ENCODE measurements at places on chromosomes 2 and 18. TPM values are rescaled to one million over a fixed set of nuclear protein-coding genes. Genes with fewer than 3 reads are reported as not detected.

The STARD6 gene
- total RNA-seq, result not detected

DNA sequence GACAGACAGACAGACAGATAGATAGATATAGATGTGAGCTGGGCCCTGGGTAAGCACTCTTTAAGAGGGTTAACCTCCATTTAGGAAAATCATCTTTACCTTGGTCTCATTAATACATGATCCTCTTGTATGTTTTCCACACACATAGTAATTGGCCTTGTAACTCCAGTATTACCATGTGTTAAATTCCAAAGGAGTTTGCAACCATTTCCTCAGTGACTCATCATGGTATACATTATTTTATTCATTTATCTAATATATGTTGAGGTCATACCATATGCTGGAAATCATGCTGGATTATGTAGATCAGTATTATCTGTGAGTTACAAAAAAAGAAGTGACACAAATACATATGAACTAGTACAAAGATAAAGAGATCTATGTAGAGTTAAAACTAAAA is 504.3 kb downstream of the DCC start:
- no peaks in the 10 kb centered on the region for H3K27me3 ChIP-seq
- no peak overlapping the region for H3K27ac ChIP-seq
- H3K4me1 ChIP-seq, result no peaks in the 10 kb centered on the region
- H3K4me3 ChIP-seq, result no peak overlapping the region

DNA sequence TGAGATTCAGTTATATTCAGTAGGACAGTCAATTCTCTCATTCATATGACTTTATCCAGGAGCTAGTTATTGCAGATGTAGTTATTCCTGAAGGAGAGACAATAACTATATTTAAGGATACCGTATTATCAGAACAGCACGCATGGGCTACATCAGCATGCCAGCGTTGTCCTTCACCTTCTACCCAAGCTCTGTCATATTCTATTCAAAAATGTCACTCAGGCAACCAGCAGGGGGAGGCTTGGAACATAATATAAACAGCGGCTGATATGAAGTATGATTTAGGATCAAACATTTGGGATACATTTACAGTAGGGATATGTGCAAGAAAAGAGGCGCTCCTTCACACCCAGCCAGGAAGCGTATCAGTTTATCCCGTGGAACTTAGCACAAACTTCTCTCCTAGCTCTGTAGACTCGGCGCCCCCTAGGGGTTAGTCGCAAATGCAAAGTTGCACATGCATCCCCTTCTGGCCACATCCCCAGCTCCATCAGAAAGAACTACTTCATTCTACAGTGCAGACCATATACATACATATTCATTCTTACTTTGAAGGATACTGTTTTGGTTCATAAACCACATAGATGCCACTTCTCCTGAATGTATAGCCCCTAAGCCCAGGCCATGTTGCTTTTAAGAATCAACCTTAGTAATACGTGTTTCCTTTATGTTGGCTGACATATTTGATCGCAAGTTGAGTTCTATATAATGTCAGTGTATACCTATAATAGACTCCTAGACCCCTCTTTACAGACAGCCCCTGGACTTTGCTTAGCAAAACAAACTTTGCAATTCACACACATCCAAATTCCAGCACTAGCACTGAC is 759.4 kb downstream of the ADCYAP1 start:
- no peak overlapping the region for H3K4me3 ChIP-seq
- H3K27me3 ChIP-seq, result peaks cover 3% of the 10 kb centered on the region
- no peak overlapping the region for H3K27ac ChIP-seq
- no peaks in the 10 kb centered on the region for H3K4me1 ChIP-seq
- no peaks in the 10 kb centered on the region for H3K36me3 ChIP-seq
- DNase-seq, result peak; percentile 18

GRCh38 chr2:78861546-78861945 is 164.0 kb upstream of the REG3G start:
- H3K27me3 ChIP-seq, result no peaks in the 10 kb centered on the region
- no peak for DNase-seq
- no peak overlapping the region for H3K27ac ChIP-seq
- no peaks in the 10 kb centered on the region for H3K4me1 ChIP-seq
- no peaks in the 10 kb centered on the region for H3K36me3 ChIP-seq

DNA sequence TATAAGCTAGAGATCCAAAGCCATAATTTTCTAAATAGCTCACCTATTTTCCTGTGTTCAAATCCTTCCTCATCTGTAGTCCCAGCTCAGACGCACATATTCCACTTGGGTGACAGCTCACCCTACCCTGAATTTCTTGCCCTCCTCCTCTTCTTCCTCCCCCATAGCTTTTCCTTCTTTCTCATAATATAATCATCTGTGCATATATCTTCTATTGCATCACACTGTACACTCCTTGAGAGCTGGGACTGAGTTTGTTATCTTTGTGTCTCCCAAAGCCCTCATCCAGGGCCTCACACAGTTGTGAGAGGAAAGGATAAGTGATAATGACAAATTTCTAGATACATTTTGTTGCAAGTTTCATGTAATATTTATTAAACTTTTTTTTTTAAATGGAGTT is 55.9 kb upstream of the RTN4 start:
- no peak overlapping the region for H3K4me3 ChIP-seq
- no peaks in the 10 kb centered on the region for H3K27me3 ChIP-seq
- peaks cover 2% of the 10 kb centered on the region for H3K4me1 ChIP-seq
- DNase-seq, result no peak
- H3K27ac ChIP-seq, result no peak overlapping the region

DNA sequence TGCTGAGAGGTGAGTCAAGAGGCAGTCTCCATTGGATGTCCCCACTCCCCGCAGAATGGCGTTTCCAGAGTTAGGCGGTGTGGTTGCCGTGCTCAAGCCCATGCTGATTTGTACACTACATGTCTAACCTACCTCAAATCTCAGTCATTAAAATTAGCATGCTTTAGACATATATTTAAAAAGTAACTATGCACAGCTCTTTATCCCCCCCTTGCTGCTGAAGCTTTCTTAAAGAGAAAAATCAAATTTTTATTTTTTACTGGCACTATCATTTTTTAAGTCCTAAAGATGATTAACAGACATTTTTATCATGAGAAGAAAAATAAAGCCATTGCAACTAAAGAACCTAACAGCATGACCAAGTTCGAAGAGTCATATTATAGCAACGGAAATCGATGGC is 42.9 kb downstream of the BOLA3 start:
- peaks cover 1% of the 10 kb centered on the region for H3K4me1 ChIP-seq
- H3K36me3 ChIP-seq, result peaks cover 9% of the 10 kb centered on the region
- H3K27ac ChIP-seq, result no peak overlapping the region
- DNase-seq, result no peak
- H3K4me3 ChIP-seq, result no peak overlapping the region

The UGT1A9 gene
- not detected for total RNA-seq

- H3K4me1 ChIP-seq, result no peaks in the 10 kb centered on the region
- H3K36me3 ChIP-seq, result no peaks in the 10 kb centered on the region
- DNase-seq, result no peak
- no peak overlapping the region for H3K4me3 ChIP-seq
These were observed 88.5 kb downstream of the CDH2 start for GRCh38 chr18:28088477-28088876.

The TXNDC9 gene
- 30.0 TPM for total RNA-seq
